Stromal cell of bone marrow (primary cell): ENCODE measurements at places on chromosomes 4 and X.

DNA sequence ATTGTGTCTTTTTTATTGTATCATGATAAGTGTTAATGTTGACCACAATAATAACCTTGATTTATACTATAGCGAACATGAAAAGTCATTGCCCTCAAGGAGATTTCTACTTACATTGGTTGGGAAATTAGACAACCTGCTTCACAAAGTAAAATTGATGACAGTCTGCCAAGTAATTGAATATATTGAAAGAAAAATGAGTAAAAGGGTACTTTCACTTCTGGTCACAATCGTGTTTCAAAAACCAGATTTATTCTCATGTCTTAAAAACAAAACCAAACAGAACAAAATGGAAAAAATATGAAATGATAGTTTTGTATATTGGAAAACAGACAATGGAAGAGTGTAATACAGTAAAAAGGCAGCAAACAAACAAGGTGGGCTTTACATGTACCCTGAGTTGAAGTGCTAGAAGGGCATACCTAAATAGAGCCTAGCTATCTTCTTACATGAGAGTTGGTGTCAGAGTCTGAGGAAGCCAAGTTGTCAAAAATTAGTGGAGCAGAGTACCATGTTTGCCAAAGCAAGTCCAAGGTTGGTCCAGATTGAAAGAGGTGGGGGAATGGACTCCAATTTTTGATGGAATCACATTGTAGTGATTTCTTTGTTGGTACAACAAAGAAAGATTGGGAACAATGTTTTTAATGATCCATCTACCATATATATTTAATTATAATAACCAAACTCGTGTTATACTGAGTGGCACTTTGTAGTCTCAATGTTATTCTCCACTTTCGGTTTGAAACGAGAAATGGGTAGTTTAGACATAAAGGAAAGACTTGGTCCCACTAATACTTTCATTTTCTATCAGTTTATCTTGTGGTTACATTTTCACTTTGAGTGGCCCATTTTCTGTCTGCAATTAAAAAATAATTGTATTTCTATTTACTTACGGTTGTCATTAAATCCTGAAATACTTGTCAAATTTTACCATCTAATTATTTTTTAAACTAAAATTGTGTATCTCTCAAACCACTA is 775.6 kb downstream of the STIM2 start:
- no peak for DNase-seq

DNA sequence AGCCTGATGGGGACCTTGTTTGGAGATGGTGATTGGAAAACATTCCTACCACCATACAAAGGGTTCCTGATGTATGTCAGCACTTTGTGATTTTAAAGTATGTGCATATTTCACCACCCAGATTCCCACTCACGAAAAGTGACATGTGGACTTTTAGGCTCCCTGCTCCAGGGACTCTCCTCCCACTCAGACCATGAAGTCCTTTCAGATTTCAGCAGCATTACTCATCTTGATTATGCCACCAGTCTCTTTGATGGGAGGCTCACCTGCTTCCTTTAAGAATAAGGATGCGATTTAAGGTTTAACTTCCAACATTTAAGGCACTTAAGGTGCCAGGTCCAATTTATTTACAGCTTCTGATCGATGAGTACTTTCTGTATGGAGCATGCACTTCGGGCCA is 204.4 kb downstream of the PPARGC1A start:
- no peak for DNase-seq

DNA sequence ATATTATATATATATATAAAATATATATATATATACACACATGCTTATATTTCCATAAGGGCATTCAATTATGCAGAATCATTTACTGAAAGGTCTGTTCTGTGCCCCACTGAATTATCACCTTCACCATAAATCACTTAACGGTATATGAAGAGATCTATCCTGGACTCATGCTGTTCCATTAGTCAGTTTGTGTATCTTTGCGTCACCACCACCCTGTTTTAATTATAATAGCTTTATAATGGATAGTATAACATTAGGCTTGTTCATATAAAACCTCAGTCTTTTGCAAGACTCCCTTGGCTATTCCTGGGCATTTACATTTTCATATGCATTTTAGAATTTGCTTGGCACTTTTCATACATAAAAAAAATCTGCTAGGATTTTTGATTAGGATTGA is 19.1 kb downstream of the WDR17 start:
- DNase-seq, result no peak

DNA sequence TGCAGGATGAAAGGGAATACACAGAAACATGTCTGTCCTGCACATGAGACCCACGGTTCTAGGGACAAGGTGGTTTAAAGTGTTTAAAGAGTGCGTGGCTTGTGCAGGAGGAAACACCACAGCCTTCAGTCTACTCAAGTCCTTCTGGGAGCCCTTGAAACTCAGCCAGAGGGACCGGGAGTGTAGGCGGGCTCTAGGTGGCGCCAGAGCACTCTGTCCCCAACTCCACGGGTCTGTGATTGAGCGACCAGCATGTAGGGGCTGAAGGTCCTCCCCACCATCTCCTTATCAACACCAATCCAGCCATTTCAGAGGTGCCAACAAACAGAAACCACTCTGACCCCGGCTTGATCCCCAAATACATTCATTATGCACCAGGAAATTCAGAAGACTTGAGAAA is 82.0 kb upstream of the CLDN34 start:
- DNase-seq, result no peak

DNA sequence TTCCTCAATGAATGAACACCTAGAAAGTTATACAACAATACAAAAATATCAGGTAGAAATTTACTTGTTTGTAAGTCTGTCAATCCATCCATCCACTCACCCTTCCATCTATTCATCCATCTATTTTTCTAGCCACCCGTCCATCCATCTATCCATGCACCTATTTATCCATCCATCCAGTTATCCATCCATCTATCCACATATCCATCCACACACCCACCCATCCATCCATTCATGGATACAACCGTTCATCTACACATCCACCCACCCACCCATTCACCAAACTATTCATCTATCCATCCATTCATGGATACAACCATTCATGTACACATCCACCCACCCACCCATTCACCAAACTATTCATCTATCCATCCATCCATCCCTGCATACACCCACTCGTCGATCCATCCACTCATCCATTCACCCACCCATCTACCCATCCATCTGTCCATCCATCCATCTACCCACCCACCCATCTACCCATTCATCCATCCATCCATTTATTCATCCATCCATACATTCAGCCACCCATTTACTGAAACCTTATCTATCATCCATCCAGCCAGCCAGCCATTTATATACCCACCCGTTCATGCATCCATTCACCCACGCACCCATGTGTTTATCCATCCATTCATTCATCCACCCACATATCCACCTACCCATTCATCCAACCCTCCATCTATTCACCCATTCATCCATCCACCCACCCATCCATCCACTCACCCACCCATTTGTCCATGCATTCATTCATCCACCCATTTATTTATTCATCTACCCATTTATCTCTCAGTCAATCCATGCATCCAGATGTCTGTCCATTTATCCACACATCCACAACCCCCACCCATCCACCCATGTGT is 10.4 kb upstream of the CD99 start:
- DNase-seq, result no peak

DNA sequence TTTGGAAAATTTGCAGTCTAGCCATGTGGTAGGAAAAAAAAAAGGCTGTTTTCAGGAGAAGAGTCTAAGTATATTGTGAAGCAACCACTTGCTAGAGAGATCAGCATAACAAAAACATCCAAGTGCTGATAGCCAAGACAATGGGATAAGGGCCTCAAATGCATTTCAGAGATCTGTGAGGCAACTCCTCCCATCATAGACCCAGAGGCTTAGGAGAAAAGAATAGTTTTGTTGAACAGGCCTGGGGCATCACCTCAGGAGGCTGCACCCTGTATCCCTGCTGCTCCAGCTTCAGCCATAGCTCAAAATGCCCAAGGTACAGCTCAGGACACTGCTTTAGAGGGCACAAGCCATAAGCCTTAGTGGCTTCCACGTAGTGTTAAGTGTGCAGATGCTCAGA is 13.6 kb upstream of the GPR174 start:
- DNase-seq, result no peak

- DNase-seq, result no peak
Measured at GRCh38 chr4:48255072-48255958, 14.3 kb downstream of the TEC start.

- DNase-seq, result no peak
Measured at GRCh38 chr4:62644372-62644771, 1444.2 kb downstream of the ADGRL3 start.
